SHP77 treated with DMSO at 0.1 percent for 48 hours (cell line): ENCODE measurements at places on chromosomes 13 and 19.

GRCh38 chr13:24225930-24226329, 65.4 kb downstream of the SPATA13 start:
- DNase-seq = no peak

DNA sequence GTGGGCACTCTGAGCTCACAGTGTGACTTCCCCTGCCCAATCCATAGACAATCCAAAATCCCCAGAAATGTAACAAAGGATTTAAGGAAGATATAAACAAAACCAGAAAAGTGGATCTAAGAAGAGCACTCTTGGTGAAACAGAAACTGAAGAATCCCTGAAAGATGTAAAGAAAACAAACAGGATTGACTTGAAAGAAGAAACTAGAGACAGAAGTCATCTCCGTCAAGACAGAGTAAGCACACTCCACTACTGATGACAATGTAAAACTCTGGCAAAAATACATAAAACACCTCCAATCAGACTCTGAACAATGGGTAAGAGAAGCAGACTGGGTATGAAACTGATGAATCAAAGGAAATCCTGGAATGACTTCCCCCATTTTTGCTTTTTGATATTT, 13.5 kb downstream of the TUBGCP3 start:
- DNase-seq = no peak

- no peak for DNase-seq
Measured at GRCh38 chr13:24683838-24684599, 3.8 kb downstream of the ATP12A start.

- peak; percentile 52 for DNase-seq
Measured at GRCh38 chr19:11090264-11090996, 1.2 kb downstream of the LDLR start.

DNA sequence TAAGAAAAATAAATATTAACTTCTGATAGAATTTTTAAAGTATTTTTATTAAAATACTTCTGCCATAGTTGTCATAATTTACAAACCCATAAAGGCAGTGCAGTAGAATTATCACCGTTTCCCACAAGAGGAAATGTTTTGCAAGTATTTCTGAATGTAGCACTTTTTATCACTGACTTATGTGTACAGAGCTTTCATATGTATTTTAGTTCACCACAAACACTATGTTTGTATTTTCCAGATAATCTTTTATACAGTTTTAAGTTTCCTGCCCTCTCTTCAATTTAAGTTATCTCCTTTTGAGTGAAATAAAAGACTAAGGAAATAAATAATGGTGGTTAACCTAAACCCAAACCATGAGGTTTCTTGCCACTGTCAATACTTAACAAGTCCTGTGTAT, 24.2 kb downstream of the MIPEP start:
- DNase-seq = no peak

DNA sequence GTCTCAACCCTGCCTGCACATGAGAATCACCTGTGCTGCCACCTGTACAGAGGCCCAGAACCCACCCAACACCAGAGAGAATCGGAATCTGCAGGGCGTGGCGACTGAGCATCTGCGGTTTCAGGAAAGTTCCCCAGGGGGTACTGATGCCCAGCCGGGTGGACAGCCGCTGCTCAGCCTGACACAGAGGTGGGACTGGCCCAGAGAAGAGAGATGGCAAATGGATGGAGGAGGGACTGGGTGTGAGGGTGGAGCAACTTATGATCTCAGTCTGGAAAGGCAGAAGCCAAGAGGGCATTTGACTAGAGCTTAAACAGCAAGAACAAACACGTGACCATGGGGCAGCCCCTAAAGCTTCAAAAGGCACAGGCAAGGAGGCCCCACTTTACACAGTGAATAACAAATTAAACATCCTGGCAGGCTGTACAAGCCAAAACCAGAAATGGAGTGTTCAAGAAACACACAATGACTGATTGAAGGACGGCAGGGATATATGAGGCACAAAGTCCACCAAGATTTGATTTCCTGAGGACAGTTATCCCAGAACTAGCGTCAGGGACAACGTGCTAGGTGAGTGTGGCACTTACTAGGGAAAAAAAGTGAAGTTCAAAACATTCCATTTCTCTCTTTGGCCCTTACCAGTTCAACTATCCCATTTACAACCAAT, 3.1 kb downstream of the RANBP3 start:
- no peak for DNase-seq

GRCh38 chr13:24927810-24928404, 163.9 kb downstream of the RNF17 start:
- no peak for DNase-seq

- DNase-seq = no peak
Measured at GRCh38 chr13:76609643-76610042, 276.6 kb downstream of the KCTD12 start.

- no peak for DNase-seq
Measured at GRCh38 chr13:66508153-66508909, 721.8 kb downstream of the PCDH9 start.

DNA sequence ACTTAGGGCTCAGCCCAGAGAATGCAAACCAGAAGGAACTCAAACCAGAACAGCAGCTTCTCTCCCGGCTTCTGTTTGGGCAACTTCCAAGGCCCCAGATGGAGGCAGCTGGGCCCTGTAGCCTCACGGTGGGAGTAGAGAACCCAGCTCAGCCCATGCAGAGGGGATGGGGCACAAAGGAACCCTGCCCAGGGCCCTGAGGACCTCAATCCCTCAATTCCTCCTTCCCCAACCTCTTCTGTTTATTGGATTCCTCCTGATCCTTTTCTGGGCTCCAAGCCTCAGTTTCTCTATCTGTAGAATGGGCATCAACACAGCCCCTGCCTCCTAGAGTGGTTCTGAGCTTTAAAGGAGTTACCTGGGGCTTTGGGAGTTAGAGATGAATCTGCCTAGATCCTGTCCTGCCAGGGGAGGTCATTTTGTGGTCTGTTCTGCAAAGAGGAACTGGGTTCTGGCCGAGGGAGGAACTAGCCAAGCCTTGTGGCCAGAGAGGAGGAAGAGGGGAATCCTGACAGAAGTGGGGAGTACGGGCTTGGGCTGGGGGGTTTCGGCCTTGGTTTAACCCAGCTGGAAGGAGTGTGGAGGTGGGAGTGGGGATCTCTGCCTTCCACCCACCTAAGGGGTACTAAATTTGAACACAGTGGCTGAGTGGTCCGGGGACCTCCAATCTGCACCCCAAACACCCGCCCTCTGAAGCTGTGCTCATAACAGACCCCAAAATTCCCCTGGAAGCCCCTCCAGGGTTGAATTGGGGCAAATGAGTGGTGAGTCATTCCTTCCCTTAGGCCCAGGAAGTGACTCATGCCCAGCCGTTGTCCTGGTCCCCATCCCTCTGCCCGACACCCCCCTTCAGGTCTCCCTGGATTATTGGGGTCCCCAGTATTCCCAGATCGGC, 2.7 kb downstream of the ADGRE5 start:
- no peak for DNase-seq

- DNase-seq = no peak
Measured at GRCh38 chr13:40228496-40228895, 437.9 kb downstream of the FOXO1 start.

DNA sequence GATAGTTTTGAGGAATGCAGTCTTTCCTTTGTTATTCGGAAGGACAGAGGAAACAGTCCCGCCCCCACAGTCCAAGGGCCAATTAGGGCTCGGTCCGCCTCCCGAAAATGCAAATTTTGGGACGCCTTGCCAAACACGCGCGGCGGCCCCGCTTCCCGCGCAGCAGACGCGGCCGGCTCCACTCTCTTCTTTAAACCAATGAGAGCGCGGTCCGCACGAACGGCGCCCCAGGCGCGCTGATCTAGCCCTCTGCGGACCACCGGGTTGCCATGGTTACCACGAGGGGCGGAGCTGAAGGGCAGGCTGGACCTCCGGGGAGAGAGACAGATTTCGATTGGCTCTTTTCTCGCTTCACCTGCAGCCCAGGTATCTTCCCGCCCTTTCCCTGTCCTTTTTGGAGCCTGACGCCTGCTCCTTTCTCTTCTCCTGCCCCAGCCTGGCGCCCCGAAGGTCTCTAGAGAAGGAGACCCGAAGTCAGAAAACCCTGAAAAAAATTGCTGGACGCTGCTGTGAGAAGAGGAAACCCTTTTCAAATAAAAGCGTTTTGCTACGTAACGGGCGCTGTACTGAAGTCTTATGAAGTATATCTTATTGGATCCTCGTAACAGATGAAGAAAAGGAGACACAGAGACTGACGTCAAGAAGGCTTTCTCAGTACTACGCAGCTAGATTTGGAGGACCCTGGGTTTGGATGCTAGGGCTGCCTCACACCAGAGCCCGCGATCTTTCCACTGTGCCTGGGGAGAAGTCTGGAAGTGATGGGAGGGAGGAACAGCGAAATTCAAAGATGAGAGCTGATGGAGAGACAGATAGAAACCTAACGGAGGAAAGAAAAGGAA, 2.0 kb downstream of the PTH2 start:
- DNase-seq = no peak

DNA sequence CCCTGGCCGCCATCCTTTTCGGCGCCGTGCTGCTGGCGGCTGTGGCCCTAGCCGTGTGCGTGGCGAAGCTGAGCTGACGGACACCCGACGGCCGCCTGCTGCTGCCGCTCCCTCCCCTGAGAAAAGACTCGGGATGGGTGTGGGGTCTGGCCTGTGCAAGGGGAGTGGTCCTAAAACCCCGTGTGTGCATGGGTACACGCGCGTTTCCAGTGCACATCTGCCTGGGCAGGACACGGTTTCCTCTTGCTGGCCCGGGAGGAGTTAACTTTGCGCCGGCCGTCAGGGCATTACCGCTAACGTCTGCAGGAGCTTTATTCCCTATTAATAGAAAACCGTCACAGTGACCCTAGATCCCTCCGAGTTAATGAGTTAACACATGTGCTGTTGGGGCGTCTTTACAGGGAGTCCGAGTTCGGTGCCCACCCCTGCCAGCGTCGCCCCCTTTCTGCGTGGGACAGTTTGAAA, 1.3 kb downstream of the RGS9BP start:
- no peak for DNase-seq

- no peak for DNase-seq
Measured at GRCh38 chr19:3469638-3470499, 10.5 kb downstream of the SMIM24 start.

DNA sequence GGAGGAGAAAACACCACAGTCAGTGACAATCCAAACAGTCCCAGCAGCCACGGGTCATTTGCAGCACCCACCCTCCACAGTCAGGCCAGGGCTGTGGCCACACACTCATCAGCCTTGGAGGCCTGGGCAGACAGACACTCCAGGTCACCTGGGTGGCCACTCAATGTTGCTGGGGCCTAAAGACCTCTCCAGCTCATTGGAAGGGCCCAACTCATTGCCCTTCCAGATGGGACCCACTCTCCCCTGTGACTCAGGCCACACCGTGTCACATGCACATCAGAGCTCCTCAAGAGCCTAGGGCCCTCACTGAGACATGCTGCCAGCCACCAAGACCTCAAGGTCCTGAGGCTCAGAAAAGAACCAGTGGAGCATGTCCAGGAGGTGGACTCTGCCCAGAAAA, 22.4 kb downstream of the TUBA3C start:
- DNase-seq = no peak

- DNase-seq = no peak
Measured at GRCh38 chr13:31020996-31021395, 88.5 kb downstream of the TEX26 start.

DNA sequence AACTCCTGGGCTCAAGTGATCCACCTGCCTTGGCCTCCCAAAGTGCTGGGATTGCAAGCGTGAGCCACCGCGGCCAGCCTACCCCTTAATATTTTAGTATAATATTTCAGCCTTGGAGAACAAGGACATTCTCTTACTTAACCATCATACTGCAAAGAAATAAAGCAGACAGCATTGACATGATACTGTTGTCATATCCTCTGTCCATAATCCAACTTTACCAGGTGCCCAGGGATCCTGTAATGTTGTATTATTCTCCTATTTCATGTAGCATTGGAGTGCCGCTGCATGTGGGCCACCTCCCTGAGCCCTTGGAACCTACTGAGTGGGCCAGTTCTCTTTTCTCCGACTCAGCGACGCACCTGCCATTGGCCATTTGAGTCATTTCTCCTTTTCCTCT, 21.4 kb upstream of the EHD2 start:
- no peak for DNase-seq

- DNase-seq = no peak
Measured at GRCh38 chr13:63005625-63006024, 1590.0 kb upstream of the PCDH20 start.

DNA sequence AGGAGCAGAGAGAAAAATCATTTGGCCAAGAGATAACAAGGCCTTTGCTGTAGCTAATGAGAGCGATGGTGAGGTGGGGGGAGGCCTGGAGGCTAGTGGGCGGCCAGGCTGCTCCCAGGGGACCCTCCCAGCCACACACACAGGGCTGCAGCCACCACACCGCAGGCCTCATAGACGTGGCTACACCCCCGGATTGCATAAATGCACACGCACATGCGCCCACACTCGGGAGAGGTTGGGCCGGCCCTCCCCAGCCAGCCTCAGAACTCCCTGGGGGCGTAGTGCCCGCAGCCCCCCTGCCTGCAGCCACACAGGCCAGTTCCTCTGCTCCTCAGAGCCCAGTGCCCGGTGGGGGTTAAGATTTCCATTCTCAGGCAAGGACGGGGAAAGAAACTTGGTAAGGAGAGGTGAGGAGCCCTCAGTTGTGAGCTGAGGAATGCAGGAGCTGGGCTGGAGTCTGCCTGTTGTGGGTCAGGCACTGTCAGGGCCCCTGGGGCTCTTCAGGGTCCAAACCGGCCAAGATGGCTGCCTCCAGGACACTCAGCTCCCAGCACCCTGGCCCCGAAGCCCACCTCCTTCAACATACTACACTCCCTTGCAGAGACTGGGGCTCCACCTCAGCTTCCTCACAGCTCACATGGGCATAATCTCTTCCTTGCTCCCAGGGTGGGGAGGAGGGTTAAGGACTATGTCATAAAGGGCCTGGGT, 8.0 kb downstream of the PTH2 start:
- DNase-seq = no peak

- no peak for DNase-seq
Measured at GRCh38 chr13:25905611-25906010, 146.2 kb downstream of the SHISA2 start.
